Stomach (tissue), 19 donors: ENCODE measurements at places on chromosomes 2 and 18. TPM values are rescaled to one million over a fixed set of nuclear protein-coding genes. Genes with fewer than 3 reads are reported as not detected.

CYBRD1 gene
- 12.2 TPM for total RNA-seq

MC2R gene
- not detected for total RNA-seq

EFEMP1 gene
- total RNA-seq = 131 TPM

MAP3K19 gene
- total RNA-seq = not detected

BUB1 gene
- 11.1 TPM for total RNA-seq

NABP1 gene
- 8.8 TPM for total RNA-seq

AGXT gene
- not detected for total RNA-seq
